IMR-90 (cell line): ENCODE measurements at places on chromosomes 7 and 10. TPM values are rescaled to one million over a fixed set of nuclear protein-coding genes. Genes with fewer than 3 reads are reported as not detected.

- DNase-seq = no peak
Measured at GRCh38 chr10:58854811-58855210, 321.6 kb upstream of the PHYHIPL start.

DNA sequence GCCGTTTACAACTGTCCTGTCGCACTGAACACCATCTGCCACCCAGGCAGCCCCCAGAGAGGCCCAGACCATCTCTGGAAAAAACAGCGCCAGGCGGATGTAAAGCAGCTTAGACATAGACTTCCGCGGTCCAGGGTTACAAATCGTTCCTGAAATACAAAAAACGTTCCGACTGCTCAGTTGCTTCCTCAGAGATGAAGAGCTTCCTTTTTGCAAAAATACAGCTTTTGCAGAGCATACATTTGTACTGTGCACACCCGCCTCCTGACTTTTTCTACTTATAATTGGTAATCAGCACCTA, 11.4 kb downstream of the DAGLB start:
- no peak for DNase-seq

DNA sequence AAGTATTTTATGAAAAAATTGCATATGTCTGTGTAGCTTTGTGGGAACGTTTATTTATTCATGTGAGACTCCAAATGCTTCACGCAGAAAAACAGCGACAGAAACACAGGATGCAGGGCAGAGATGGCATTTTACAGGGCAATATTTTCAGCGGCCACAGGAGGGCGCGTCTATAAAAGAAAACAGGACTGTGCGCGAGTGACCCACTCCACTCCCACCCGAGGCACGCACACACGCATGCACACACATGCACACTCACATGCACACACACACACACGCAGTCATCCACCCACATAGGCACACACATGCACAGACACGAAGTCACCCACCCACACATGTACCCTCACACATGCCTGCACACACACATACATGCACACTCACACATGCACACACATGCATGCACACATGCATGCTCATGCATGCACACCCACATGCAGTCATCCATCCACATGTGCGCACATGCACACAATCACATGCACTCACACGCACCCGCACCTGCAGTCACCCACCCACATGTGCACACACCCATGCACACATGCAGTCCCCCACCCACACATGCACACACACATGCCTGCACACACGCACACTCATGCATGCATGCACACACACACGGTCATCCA, 96.3 kb downstream of the DNAJB6 start:
- peak; percentile 17 for DNase-seq

- peak; percentile 89 for DNase-seq
Measured at GRCh38 chr10:102542800-102543418, 39.1 kb downstream of the SUFU start.

DNA sequence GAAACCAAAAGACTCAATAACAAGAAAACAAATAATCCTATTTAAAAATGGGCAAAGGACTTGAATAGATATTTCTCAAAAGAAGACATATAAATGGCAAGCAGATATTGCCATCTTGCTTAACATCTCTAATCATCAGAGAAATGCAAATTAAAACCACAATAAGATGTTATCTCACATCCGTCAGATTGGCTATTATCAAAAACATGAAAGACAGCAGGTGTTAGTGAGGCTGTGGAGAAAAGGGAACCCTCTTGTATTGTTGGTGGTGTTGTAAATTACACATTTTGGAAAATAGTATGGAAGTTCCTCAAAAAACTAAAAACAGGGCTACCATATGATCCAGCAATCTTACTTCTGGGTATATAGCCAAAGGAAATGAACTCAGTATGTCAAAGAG, 25.7 kb downstream of the OPALIN start:
- no peak for DNase-seq

GRCh38 chr10:130486906-130487305, 350.7 kb downstream of the GLRX3 start:
- DNase-seq = no peak

DNA sequence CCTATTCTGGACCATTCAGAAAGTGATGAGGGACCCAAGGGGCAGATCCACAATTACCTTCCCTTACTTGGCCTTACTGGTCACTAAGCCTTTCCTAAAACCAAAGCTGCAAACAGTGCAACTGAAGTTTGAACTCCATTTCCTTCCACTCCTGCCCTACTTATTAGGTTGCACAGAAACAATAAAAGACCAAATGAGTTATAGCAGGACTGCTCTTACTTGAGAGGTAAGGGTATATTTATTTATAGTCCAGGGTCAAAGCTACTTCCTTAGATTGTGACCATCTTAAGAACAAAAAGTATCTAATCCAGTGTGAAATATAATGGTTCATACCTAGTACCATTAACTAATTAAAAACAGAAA, 27.0 kb downstream of the CDK6 start:
- no peak for DNase-seq

- DNase-seq = peak; percentile 56
Measured at GRCh38 chr10:12418000-12418399, 68.7 kb downstream of the CAMK1D start.

DNA sequence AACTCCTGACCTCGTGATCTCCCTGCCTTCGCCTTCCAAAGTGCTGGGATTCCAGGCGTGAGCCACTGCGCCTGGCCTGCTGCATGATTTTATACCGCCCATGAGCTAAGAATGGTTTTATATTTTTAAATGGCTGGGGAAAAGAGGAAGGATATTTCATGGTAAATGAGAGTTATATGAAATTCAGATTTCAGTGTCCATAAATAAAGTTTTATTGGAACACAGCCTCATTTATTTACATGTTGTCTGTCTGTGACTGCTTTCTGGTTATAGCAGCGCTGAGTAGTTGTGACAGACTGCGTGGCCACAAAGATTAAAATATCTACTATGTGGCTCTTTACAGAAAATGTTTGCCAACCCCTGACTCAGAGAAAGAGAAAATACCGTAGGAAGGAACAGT, 2.2 kb downstream of the TRRAP start:
- no peak for DNase-seq

DNA sequence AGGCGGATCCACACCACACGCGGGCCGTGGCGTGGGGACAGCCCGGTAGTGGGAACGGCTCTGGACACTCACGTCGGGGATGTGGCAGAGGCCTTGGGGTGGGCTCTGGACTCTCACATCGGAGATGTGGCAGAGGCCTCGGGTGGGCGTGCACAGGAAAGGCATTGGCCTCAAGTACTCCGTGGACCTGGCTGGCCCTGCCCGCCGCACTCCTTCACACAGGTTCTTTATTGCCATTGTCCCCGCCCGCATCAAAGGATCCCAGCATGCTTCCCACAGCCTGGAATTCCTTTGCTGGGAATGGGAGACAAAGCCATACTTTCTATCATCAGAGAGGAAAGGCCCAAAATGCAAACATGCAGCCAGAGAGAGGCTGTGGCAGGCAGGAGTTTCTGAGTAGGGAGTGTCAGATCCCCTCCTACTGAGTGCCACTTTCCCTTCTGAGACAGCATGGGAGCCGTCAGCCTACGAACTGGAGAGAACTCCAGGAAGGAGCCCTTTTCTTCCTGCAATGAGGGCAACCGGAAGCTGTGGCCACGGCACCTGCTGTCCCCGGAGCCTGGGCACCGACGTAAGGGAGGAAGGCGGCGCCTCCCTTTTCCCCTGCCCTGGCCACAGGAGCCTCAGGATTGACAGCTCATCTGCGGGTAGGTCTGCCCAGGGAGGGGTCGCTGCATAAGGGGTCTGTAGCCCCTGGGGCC, 51.5 kb downstream of the RBM17 start:
- no peak for DNase-seq

GRCh38 chr10:100303724-100304319, 17.3 kb upstream of the BLOC1S2 start:
- peak; percentile 30 for DNase-seq

GRCh38 chr10:7397049-7398035, 13.5 kb downstream of the SFMBT2 start:
- peak; percentile 16 for DNase-seq

- no peak for DNase-seq
Measured at GRCh38 chr7:108848486-108848885, 278.8 kb downstream of the DNAJB9 start.

- DNase-seq = no peak
Measured at GRCh38 chr10:3782146-3782450, 2.9 kb downstream of the KLF6 start.

DNA sequence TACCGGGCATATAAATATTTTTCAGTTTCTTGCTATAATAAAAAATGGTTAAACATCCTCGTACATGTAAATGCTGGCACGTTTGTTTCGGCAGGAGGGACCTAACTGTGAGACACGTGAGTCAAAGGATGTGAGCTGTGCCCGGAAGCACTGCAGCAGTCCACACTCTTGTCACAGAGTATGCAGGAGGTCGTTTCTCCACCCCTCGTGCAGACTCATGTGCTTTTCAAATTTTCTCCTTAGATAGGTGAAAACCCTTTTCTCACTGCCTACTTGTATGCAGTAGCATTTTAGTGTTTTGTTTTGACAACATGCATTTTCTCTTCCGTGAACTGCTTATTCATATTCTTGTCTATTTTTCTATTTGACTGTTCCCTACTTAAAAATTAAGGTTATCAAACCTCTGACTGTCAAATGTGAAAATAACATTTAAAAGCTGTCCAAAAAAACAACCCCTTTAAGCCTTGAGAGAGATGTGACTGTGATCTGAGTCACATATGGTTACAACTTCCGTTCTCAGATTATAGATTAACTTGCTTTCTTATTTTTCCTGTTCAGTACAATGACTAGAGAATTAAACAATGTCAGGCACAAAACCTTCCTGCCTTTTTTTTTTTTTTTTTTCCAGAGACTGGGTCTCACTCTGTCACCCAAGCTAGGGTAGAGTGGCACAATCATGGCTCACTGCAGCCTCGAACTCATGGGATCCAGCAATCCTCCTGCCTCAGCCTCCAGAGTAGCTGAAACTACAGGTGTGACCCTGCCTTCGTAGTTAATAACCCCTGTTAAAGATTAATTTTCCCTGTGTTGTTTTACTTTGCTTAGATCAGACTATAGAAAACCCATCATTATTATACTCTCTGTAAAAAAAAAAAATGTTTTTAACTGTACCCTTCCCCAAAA, 45.1 kb downstream of the DPY19L1 start:
- DNase-seq = peak; percentile 70

GRCh38 chr7:149884016-149884415, 10.2 kb downstream of the ATP6V0E2 start:
- no peak for DNase-seq

- peak; percentile 100 for DNase-seq
Measured at GRCh38 chr7:50534690-50535290, 30.4 kb downstream of the DDC start.

DNA sequence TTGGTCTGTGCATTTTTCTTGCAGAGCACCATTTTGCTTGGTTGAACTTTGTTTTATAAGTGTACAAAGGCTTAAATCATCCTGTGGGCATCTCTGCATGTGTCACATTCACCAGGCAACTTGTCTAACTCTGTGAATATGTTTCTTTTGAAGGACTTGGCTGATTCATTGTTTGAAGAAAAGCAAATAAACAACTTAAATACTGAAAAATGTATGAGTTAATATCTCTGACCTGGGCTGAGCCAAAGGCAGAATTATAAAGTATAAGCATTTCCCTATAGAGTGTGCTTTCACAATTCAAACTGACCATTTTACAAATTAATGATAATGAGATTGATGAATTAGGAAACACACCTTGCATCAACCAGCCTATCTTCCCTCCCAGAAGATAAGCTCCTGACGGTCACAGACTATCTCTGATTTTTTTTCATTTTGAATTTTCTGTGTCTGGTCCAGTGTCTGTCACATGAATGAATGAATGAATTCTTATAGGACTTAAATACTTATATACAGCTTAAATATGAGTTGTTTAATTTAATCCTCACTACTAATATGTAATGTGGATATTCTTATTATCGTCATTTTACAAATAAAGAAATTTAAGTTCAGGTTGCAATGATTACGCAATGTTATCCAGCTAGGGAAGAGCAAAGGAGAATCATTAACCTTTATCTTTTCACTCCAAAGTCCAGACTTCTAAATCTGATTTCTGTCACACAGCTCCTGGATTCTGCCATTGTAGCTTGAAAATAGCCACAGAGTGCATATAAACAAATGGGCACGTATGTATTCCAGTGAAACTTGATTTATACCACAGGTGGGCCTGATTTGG, 182.0 kb upstream of the PHYHIPL start:
- DNase-seq = no peak

GRCh38 chr7:150716368-150716767, at the start of gene GIMAP1:
Gene GIMAP1, plus strand, starts transcription at chr7:150716613. Its CDS starts 2,435 bp downstream, at chr7:150719048.
- DNase-seq = no peak

DNA sequence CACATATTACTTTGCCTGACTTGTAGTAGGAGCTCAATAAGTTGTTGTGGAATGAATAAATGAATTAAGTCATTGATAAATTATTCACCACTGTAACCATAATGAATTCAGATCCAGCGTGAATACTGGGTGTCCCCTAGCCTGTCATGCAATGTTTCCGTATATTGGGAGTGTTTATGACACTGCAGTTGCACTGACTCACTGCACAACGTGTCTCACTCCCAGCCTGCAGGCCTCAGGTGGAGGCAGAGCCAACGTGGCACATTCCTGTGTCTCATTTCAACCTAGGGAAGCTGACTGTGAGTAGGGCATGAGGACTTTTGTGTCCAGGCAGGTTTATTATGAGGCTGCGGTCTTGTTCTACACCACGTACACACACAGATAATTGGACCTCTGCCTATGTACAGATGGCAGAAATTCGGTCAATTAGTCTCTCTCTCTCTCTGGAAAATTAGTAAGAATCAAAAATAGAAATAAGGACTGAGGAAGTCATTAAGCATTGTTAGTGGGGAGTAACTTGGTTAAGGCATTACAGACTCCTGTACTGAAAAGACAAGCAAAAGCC, 299.1 kb upstream of the IGFBP3 start:
- peak; percentile 23 for DNase-seq

- no peak for DNase-seq
Measured at GRCh38 chr10:8731121-8732095, 676.9 kb downstream of the GATA3 start.

DNA sequence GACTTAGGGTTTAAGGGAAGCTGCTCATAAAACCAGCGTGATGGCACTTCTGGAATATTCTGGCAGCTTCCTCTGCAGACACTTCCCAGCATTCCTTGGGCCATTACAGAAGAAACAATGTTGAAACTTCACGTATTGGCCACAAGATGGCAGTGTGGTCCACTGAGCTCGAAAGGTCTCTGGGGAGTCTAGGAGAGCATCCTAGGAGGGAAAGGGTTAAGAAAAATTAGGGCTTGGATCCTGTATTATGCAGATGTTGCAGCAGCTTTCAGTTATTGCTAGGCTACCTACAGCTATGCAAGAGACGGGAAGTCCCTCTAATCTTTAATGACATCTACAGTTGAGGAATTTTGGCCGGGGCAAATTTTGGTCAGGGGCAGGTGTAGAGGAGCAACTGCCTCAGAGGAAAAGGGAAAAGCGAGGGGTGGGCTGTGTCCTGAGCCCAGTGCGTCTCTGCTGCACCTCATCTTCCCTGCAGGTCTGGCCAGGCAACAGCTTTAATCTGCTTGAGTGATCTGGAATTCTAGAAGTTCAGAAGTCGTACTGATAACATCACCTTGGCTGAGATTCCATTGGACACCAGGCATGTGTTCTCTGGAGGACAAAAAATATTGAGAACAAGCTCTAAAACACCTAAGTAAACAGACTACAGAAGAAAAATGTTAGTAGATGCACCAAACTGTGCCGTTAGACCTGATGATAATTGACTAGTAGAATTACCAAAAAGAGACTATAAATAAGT, 220.8 kb upstream of the PRSS58 start:
- DNase-seq = peak; percentile 64

The STK31 gene
- total RNA-seq = not detected in 2 replicates

The PON1 gene
- not detected in 2 replicates for total RNA-seq

The JAZF1 gene
- total RNA-seq = 8.4 and 12.2 TPM in 2 replicates

The TIAL1 gene
- 28.0 and 44.2 TPM in 2 replicates for total RNA-seq

The TBXAS1 gene
- total RNA-seq = 5.3 and 5.9 TPM in 2 replicates

The PTPRZ1 gene
- not detected in 2 replicates for total RNA-seq

The IFIT1B gene
- total RNA-seq = not detected in 2 replicates

The MYL10 gene
- total RNA-seq = not detected in 2 replicates

The AOC1 gene
- not detected in 2 replicates for total RNA-seq

The GIMAP1 gene
- not detected in 2 replicates for total RNA-seq

The ASB15 gene
- total RNA-seq = not detected in 2 replicates
